Hepatic stellate cell (primary cell): ENCODE measurements at places on chromosomes 4 and X.

- no peak for DNase-seq
Observed at GRCh38 chrX:87409113-87409841, 108.3 kb upstream of the KLHL4 start.

GRCh38 chrX:149504226-149504914 is 736 bp downstream of the IDS start:
- DNase-seq = no peak

- no peak for DNase-seq
Observed at GRCh38 chrX:19881559-19881958, 5.8 kb downstream of the SH3KBP1 start.

DNA sequence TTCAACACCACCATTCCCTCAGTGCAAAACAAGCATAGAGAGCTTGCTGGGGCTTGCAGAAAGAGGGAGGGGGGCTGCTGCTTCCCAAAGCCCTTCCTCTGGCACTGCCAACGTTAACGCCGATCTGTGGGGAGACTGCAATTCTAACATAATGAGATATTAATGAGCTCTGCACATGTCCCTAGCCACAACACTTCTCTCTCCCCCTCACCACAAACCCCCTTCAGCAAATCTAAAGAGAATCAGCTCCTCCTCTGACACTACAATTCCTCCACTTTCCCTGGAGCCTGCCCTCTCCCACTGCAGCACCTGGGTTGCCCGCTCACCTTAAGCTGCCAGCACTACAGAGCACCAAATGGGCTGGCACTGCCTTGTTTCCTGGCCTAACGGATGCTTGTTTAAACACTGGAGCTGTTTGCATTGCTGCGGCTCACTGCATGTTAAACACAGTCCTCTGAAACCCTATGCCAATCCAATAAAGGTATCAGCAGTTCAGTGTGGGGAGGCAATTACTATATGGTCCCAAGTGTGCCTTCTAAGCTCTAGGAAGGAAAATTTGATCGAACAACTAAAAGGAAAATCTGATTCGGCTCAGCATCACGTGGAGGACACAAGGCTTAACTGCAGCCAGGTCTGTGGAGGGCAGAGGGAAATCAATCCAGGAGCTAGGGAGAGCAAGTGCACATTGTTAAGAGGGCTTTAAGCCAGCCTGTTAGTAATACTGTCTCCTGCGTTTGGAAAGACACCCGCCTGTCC is 232.4 kb downstream of the MAML3 start:
- DNase-seq = no peak

GRCh38 chrX:78168065-78168464 is 28.6 kb upstream of the TAF9B start:
- no peak for DNase-seq

DNA sequence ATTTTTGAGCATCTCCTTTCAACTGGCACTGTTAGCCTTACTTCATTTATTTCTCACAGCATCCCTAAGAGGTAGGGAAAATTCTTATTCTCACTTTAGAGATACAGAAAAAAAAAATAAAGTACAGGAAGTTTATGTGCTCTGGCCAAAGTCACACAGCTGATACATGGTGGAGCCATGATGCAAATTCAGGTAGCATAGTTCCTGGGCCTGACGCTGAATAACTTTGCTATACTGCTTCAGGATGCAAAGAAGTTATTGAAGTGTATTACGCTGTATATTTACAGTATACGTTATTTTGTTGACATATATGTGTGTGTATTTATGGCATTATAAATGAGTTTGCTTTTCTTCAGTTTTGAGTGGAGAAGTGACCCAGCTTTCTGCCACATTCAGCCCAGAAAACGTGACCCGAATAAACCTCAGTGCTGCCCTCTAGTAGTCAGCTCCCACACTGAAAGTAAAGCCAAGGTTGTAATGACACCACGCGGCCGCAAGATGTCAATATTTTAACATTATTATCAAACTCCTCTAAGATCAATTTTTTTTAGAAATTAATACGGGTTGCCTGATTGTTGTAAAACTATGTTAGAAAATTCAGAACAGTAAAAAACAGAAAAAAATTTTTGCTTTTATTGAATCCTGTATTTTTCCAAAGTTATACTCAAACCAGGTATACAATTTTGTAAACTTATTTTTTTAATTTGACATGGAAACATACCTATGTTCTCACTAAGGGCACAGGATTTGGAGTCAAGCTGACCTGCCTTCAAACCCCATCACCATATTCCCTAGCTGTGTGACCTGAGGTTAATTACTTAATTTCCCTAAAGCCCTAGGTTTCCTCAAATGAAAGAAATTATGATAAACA is 3.8 kb upstream of the GUCY2F start:
- DNase-seq = peak; percentile 9

DNA sequence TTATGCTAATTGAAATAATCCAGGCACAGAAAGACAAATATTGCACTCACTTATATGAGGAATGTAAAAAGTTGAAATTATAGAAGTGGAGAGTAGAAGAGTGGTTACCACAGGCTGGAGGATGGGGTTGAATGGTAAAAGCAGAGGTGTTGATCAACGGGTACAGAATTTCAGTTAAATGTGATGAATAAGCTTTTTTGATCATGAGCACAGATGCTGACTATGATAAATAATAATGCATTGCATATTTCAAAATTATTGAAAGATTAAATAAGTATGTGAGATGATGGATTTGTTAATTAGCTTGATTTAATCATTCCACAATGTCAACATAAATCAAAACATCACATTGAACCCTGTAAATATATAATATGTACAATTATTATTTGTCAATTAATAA is 213.1 kb downstream of the DCAF12L2 start:
- DNase-seq = no peak

- DNase-seq = no peak
Observed at GRCh38 chr4:41209187-41209586, 5.2 kb downstream of the APBB2 start.

- DNase-seq = no peak
Observed at GRCh38 chrX:44054863-44055601, 81.8 kb upstream of the NDP start.

- peak; percentile 50 for DNase-seq
Observed at GRCh38 chr4:5383191-5383980, 325.0 kb downstream of the EVC2 start.

GRCh38 chrX:57422790-57423189 is 136.3 kb downstream of the FAAH2 start:
- no peak for DNase-seq

- no peak for DNase-seq
Observed at GRCh38 chrX:39890807-39891206, 207.0 kb downstream of the BCOR start.

- DNase-seq = no peak
Observed at GRCh38 chr4:48141048-48141447, 7.0 kb upstream of the TXK start.

DNA sequence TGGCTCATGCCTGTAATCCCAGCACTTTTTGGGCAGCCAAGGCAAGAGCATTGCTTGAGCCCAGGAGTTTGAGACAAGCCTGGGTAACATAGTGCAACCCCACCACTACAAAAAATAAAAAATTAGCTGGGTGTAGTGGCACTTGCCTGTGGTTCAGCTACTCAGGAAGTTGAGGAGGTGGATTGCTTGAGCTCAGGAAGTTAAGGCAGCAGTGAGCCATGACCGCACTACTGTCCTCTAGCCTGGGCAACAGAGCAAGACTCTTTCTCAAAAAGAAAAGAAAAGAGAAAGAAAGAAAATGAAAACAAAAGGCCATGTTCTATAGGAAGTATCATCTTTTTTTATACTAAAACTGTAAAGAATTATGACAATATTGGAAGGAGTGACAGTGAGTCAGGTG is 38.5 kb downstream of the NEK1 start:
- DNase-seq = no peak

- DNase-seq = no peak
Observed at GRCh38 chr4:104906276-104906675, 240.4 kb upstream of the TET2 start.

- no peak for DNase-seq
Observed at GRCh38 chr4:87911252-87911774, 64.2 kb upstream of the SPP1 start.
